Suppressor macrophage treated with lipopolysaccharide for 1 hour (primary cell): ENCODE measurements at places on chromosomes 6 and 20.

- DNase-seq: no peak
Observed at GRCh38 chr6:90764001-90764400, 177.1 kb upstream of the MAP3K7 start.

DNA sequence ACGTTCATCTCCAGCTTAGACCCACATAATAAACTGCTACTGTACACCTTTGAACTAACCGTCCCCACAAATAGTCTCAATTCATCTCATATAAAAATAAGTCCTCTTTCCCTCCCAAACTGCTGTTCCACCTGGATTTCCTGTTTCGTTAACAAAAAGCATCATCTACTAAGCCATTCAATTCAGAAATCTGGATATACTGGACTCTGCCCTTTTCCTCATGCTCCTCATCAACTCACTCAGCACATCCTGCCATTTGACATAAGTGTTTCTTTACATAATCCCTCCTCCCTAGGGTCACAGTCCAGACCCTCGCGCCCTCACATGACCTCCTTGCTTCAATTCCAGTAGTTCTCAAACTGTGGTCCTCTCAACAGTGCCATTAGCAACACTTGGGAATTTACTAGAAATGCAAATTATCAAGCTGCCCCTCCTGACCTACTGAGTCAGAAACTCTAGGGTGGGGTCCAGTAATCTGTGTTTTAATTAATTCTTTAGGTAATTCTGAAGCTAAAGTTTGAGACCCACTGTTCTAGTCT, 4.5 kb downstream of the MKKS start:
- no peak for DNase-seq

- peak; percentile 48 for DNase-seq
Observed at GRCh38 chr6:37218511-37218910, 39.1 kb upstream of the TBC1D22B start.

DNA sequence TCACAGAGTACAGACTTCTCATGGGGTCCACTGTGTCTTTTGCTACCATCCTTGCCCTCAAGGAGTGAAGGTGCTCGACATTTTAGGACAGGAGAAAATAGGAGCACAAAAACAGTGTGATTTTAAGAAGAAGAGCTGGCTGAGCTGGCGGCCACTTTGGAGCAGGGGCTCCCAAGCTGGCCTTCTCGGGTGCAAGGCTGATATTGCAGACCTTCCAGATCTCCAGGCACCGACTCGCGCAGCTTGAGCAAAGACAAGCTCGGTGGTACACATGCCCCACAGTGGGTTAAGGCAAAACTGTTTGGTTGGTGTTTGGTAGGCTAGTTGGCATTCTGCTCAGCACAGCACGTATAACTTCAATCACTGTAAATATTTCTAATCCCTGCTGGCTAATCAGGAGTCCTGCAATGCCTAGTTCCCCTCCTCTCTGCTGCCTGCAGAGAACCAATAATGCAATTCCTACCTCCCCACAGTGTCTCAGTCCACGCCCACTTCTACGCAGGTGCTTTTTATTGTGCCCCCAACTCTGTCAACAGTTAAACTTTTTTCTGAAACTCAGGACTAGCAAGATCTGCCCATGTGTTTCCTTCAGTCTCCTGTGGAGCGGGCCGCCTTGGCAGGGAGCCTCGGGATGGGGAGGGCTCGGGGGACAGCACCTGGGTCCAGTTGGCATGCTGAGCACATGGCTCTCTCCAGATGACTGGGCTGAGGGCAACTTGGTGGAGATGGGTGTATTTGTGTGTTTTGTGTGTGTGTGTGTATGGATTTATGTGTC, 12.7 kb upstream of the SMOC2 start:
- DNase-seq: no peak

DNA sequence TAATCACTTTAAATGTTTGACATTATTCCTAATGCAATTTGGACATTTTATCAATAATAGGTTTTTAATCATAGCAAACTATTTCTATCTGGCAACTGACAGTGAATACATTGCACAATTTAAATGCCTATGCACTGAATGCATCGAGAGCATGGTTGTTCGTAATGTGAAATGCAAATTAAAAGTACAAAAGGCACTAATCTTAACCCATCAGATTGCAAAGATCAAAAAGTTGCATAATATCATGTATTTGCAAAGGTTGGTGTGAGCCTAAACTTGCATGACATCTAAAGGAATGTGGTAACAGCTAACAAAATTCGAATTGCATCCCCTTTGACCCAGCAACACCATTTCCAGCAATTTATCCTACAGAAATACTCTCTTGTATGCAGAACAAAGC, 469.9 kb upstream of the IRAK1BP1 start:
- no peak for DNase-seq

DNA sequence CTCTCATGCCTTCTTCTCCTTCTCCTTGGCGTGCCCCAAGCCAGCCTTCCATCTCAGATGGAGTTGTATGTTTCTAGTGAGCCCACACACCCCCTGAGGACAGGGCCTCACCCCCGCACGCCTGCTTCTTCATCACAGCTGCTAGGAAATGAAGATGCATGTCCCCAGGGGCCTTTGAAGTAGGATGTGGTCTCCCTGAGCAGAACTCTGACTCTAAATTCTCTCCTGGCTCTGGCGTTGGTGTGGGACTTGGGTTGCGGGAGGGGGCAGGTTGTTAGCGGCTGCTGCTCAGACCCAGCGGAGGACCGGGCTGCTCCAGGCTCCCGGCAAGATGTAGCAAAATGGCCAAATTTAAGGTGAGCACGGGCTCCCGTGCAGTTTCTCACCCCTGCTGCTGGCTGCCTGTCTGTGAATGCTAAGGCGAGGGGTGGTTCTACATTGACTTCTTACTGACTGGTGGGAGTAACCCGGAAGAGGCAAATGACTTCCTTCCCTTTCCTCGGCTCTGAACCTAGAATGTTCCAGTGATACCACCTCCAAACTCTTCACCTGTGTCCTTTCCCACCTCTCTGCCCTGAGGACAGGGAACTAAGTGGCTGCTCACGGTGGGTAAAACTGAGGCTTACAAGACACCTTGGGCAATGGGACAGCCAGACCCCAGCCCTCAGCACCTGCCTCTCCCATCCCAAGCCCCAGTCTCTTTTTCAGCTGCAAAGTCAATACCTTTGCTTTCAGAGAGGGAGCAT, 8.8 kb downstream of the SYNJ2 start:
- no peak for DNase-seq
